HepG2 (cell line): ENCODE measurements at places on chromosomes 13 and 19.

DNA sequence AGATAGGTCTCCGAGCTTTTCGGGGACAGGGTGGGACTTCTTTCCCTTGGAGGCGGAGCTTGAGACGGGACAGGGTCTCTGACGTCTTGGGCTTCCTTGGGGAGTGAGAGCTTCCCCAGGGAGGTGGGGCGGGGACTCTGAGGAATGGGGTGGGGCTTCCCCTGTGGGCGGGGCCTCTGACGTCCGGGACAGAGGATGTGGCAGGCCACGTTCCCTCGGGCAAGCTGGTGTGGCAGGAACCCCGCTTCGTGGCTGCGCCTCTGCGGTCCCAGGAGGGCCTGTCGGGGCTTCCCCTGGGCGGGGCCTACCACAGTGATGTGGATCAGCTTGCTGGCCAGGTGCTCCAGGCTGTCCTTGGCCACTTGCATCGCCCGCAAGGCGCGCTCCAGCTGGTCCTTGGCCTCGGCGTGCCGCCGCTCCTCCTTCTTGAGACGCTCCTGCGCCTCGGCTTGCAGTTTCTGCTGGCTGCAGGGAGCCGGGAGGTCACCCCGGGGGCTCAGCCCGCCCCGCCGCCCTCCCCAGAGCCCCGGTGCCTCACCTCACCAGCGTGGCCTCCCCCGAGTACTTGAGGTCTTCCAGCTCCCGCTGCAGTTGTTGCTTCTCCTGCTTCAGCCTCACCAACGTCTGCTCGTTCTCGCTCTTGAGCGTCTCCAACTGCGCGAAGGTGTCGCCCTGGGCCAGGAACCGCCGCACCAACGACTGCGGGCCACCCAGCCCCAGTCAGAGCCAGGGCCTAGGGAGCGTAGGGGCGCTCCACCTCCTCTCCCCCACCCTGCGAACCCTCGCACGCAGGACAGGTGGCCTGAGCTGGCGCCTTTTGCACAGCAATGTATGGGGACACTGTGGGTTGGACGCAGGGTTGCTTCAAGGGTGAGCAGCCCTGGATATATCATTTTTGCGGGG is 3.3 kb upstream of the RGL3 start:
- H3K27me3 ChIP-seq: peaks cover 3% of the 10 kb centered on the region; the same call in 1 of the 2 replicates
- peak overlapping the region; percentile 69; the same call in 1 of the 2 replicates for H3K4me3 ChIP-seq
- H3K36me3 ChIP-seq: no peaks in the 10 kb centered on the region
- no peak for DNase-seq
- H3K27ac ChIP-seq: no peak overlapping the region

GRCh38 chr19:45615795-45616703 is 14.0 kb upstream of the GPR4 start:
- H3K27me3 ChIP-seq: no peaks in the 10 kb centered on the region
- 0 out of 2 replicates have a peak, but pooled peaks cover 8% of the 10 kb centered on the region for H3K4me1 ChIP-seq
- H3K27ac ChIP-seq: no peak overlapping the region
- H3K36me3 ChIP-seq: peaks cover 5% of the 10 kb centered on the region

DNA sequence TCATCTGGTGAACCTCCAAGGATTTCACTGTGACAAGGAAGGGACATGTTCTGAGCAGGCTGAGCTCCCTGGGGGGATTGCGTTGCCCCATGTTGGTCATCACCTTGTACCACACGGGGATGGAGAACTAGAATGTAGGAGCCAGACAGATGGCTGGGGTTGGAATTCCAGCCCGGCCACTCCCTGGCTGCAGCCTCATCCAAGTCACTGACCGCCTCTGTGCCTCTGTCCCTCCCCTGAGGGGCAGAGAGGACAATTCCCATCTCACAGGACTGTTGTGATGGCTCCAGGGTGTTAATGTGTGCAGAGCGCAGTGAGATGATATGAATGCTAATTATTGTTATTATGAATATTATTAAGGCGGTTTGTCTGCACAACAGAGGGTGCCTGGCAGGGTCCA is 24.1 kb downstream of the ADGRL1 start:
- H3K27ac ChIP-seq: no peak overlapping the region
- H3K36me3 ChIP-seq: no peaks in the 10 kb centered on the region
- H3K4me3 ChIP-seq: no peak overlapping the region
- H3K27me3 ChIP-seq: peaks cover 6% of the 10 kb centered on the region; the same call in 1 of the 2 replicates

DNA sequence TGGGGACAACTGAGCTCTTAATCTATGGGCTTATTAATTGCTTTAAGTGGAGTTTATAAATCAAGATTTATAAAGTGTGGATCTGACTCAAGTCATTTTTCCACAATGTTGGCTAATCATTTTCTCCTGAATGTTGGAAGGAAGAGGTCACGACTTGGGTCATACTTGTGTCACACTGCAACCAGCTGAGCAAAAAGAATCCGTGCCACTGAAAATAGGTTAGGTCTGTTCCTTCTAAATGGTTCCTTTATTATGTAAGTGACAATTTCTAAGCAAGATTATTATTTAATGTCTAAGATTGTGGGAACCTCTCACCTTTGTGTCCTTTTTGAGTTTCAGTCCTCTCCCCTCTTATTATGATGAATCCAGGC is 178.6 kb downstream of the SHISA2 start:
- no peak overlapping the region for H3K4me3 ChIP-seq
- H3K4me1 ChIP-seq: no peaks in the 10 kb centered on the region
- H3K27me3 ChIP-seq: no peaks in the 10 kb centered on the region; the same call in 2 of the 3 replicates
- no peak overlapping the region for H3K27ac ChIP-seq
- DNase-seq: no peak

- no peak overlapping the region for H3K27ac ChIP-seq
- H3K4me3 ChIP-seq: no peak overlapping the region
- H3K4me1 ChIP-seq: no peaks in the 10 kb centered on the region
- no peaks in the 10 kb centered on the region for H3K36me3 ChIP-seq
- H3K27me3 ChIP-seq: no peaks in the 10 kb centered on the region
- no peak for DNase-seq
Measured at GRCh38 chr19:31497709-31498108, 148.5 kb upstream of the TSHZ3 start.

DNA sequence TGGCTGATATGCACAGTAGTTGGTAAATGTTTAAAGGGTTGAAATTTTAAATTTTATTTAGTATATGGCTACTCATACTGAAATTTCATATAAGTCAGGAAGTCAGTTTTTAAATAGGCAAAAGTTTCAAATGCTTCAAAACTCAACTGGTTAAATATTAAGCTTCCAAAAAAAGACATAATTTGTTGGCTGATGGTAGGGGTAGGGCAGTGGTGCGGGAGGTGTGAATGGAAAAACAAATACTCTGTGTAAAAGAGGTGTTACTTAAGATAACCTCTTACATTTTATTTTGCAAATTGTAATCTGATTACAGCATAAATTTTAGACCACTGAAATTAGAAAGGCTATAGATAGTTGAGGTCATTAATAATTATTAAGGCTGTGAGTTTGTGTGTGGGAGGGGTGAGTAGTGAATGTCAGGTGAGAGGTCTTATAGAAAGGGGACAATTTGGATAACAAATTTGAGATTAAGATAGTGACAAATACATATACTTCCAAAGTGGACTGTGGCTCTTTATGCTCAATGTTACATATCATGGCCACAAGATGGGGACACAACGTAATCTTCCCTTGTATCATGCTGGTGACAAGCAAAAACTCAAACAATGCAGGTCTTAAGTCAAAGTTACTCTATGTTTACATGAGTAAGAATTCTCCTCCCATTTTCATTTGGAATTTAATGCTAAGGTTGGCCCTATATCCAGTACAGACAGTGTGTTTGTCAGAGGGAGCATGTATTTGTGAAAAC is 36.6 kb upstream of the OXGR1 start:
- no peaks in the 10 kb centered on the region for H3K4me1 ChIP-seq
- peak; percentile 19 for DNase-seq
- no peak overlapping the region for H3K27ac ChIP-seq
- 0 out of 3 replicates have a peak, but pooled peaks cover 2% of the 10 kb centered on the region for H3K27me3 ChIP-seq
- no peak overlapping the region for H3K4me3 ChIP-seq

DNA sequence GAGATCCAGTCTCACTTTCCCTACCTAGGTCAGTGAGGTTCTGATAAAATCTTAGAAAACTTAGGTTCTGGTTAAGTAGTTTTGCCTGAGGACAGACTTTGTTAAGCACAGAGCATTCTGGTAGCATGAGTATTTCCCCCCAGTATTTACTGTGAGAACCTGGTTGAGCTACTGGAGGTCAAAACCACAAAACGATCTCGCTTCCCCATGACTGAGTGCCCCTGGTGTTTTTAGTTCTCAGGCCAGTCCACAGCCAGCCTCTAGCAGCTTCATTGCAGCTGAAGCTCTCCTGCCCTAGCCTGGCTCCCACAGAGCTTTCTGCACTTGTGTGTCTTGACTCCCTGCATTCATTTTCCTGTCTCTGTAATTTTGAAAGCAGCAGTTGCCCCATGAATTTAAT is 1138.2 kb downstream of the UQCRFS1 start:
- no peak overlapping the region for H3K4me3 ChIP-seq
- H3K27ac ChIP-seq: no peak overlapping the region
- no peaks in the 10 kb centered on the region for H3K4me1 ChIP-seq
- no peaks in the 10 kb centered on the region for H3K36me3 ChIP-seq
- no peaks in the 10 kb centered on the region for H3K27me3 ChIP-seq
- no peak for DNase-seq

DNA sequence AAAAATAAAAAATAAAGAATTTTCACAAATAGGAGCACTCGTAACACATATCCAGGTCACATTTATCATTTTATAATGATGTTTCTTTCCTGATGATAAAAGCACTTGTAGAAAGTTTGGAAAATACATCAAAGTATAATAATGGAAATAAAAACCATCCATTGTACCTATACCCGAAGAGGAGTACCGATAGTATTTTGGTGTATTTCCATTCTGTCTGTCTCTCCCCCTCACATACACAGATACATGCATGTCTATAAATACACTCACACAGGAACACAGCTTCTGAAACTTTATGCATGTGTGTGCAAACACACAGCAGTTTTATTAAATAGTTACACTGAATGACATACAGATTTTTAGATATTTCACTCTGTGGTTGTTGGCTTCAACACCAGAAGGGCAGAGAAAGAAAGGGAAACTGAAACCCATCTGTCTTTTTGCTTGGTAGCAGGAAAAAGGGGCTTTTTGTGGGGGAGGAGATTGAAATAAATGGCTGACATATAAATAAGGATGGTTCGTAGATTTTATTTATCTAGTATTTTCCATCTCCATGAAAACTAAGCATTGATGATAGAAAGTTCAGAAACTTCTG is 114.8 kb downstream of the LRCH1 start:
- peaks cover 44% of the 10 kb centered on the region for H3K4me1 ChIP-seq
- peaks cover 11% of the 10 kb centered on the region for H3K36me3 ChIP-seq
- H3K4me3 ChIP-seq: no peak overlapping the region
- no peak for DNase-seq
- no peak overlapping the region for H3K27ac ChIP-seq
- H3K27me3 ChIP-seq: no peaks in the 10 kb centered on the region

DNA sequence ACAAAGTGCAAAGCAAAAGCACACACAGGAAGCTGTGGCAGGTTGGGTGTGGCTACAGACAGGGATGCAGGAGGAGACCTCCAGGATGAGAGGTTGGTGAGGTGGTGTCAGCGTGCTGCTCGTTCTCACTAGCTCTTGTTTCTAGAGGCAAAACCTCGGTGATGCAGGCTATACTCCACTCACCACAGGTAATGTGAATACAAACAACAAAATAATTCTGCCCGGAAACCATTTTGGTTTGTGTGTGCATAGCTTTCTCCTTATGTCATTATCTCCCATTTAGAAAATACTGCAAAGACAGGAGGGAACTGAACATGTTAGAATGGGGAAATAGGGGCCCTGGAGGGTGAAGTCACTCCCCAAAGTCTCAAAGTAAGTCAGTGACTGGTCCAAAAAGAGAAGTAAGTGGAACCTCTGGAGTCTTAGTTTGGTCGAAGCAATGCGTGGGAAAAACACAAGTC is 9.4 kb downstream of the LCP1 start:
- DNase-seq: no peak
- H3K36me3 ChIP-seq: no peaks in the 10 kb centered on the region
- peaks cover 4% of the 10 kb centered on the region; the same call in 1 of the 3 replicates for H3K27me3 ChIP-seq
- no peak overlapping the region for H3K27ac ChIP-seq
- peaks cover 12% of the 10 kb centered on the region; the same call in 1 of the 2 replicates for H3K4me1 ChIP-seq

- H3K27ac ChIP-seq: no peak overlapping the region
- no peak overlapping the region for H3K4me3 ChIP-seq
- no peaks in the 10 kb centered on the region for H3K36me3 ChIP-seq
- H3K4me1 ChIP-seq: no peaks in the 10 kb centered on the region
Measured at GRCh38 chr13:56735537-56735942, 405.2 kb upstream of the PRR20A start.

DNA sequence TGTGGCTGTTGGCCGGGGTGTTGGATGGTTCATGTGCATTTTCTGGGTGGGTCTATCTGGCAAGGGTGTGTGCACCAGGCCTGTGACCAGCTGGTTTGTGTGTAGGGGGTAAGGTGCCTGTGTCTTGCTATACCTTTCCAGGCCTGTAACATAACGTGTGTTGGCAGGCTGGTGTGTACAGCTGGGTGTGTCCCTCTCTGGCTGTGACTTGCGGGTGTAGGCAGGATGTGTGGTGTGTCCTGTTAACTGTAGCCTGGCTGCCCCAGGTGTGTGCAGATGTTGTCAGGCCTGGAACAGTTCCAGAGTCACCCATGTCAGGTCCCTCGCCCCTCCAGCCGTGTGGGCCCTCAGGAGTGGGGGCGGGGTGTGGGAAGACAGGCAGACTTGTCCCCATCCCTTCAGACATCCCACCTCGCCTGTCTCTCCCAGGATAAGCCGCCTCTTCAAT is 9.8 kb downstream of the KCTD15 start:
- no peak overlapping the region for H3K4me3 ChIP-seq
- peaks cover 33% of the 10 kb centered on the region for H3K4me1 ChIP-seq
- peaks cover 8% of the 10 kb centered on the region for H3K36me3 ChIP-seq

DNA sequence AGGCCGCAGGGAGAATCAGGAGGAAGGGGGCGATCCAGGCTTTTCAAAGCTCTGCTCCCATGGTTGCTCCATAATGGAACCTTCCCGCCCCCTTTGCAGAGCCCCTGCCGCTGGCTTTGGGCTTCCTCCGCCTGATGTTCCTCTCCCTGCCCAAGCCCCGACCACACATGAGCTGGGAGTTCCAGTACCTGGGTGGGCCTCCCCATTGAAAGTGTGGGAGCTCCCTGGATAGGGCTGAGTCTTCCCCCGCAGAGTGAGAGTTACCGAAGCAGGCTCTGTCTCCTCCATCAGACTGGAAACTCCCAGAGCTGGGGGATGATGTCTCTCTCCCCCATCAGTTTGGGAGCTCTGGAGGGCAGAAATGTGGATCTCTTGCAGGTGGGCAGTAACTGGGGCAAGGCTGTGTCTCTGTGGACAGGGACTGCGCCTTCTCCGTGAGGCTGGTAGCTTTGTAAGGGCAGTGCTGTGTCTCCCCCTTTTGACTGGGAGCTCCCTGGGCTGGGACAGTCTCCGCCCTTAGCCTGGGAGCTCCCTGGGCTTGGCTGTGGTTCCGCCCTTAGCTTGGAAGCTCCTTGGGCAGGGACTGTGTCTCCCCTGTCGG is 722 bp downstream of the DCAF15 start:
- H3K4me3 ChIP-seq: peak overlapping the region; percentile 98
- H3K36me3 ChIP-seq: peaks cover 32% of the 10 kb centered on the region; the same call in 2 of the 3 replicates
- H3K4me1 ChIP-seq: peaks cover 10% of the 10 kb centered on the region
- no peak for DNase-seq
- H3K27me3 ChIP-seq: no peaks in the 10 kb centered on the region

GRCh38 chr19:4503825-4504170 is 14.5 kb downstream of the PLIN4 start:
- no peak overlapping the region for H3K4me3 ChIP-seq
- no peak for DNase-seq
- H3K36me3 ChIP-seq: peaks cover 4% of the 10 kb centered on the region; the same call in 1 of the 2 replicates
- H3K27ac ChIP-seq: no peak overlapping the region
- H3K4me1 ChIP-seq: no peaks in the 10 kb centered on the region
- no peaks in the 10 kb centered on the region for H3K27me3 ChIP-seq

- H3K27me3 ChIP-seq: no peaks in the 10 kb centered on the region; the same call in 2 of the 3 replicates
- 0 out of 2 replicates have a peak, but pooled peaks cover 11% of the 10 kb centered on the region for H3K4me1 ChIP-seq
- no peaks in the 10 kb centered on the region for H3K36me3 ChIP-seq
Measured at GRCh38 chr19:8046569-8047165, 5.9 kb upstream of the CCL25 start.

- no peak overlapping the region for H3K4me3 ChIP-seq
- no peak overlapping the region for H3K27ac ChIP-seq
- 0 out of 3 replicates have a peak, but pooled peaks cover 3% of the 10 kb centered on the region for H3K36me3 ChIP-seq
- DNase-seq: no peak
- H3K27me3 ChIP-seq: no peaks in the 10 kb centered on the region
Measured at GRCh38 chr13:46559272-46559805, 6.4 kb downstream of the LRCH1 start.
